Skin of body (tissue), 3 donors: ENCODE measurements at places on chromosomes 7 and 10. TPM values are rescaled to one million over a fixed set of nuclear protein-coding genes. Genes with fewer than 3 reads are reported as not detected.

SLC35G1 gene
- total RNA-seq: 3.2 TPM

C10orf105 gene
- total RNA-seq: under 0.01 TPM

DNA sequence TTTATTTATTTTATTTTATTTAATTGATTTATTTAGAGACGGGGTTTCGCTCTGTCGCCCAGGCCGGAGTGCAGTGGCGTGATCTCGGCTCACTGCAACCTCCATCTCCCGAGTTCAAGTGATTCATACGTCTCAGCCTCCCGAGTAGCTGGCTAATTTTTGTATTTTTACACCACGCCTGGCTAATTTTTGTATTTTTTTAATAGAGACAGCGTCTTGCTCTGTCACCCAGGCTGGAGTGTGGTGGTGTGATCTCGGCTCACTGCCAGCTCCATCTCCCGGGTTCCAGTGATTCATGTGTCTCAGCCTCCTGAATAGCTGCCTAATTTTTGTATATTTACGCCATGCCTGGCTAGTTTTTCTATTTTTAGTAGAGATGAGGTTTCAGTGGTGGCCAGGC is 34.2 kb downstream of the AP5Z1 start:
- DNase-seq: no peak

DNA sequence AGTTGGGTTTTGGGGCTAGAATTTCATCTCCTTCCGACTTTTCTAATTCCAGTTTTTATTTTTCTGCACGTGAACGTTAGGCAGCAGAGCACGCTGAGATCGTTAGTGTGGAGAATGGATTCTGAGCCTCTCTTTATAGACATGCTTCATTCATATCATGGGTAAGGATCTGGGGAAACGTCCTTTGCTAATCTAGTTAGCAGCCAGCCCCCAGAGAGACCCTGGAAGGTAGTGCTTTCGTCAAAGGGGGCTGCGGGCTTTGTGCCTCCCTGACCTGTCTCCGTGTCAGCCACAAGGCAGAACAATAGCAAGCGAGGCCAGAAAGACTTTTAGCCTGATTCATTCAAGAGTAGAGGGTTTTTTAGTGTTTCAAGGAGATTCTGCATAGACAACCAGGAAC is 196.3 kb upstream of the KLF6 start:
- DNase-seq: no peak

DNA sequence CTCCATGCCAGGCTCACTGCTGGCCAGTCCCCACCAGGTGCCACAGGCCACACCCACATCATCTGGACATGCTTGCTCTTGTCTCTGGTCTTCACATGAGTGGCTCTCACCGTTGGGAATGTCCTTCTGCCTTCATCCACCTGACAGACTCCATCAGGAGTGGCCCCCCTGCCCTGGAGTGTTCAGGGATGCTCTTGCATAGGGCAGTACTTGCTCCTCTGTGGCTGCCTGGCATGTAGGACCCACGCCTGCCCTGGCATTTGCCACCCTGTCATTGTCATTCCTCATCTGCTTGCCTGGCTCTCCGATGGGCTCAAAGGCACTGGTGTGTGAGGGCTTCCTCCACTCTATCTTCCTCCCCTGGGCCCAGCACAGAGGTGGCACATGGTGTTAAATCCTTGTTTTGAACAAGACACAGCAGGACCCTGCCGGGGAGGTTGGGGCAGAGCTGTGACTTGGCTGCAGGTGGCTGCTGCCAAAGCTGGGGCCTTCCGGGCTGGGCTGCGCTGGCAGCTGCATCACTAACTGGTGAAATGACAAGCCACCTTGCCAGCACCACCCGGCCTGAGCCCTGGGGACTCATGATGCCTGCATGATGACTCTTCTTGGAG is 1.8 kb downstream of the SH2D4B start:
- no peak for DNase-seq

SPRN gene
- 0.89 TPM for total RNA-seq
